GF-D8 (cell line): ENCODE measurements at places on chromosomes 5 and 9.
A peak's percentile ranks its signal among the peaks of the same experiment; 100 is the strongest.

DNA sequence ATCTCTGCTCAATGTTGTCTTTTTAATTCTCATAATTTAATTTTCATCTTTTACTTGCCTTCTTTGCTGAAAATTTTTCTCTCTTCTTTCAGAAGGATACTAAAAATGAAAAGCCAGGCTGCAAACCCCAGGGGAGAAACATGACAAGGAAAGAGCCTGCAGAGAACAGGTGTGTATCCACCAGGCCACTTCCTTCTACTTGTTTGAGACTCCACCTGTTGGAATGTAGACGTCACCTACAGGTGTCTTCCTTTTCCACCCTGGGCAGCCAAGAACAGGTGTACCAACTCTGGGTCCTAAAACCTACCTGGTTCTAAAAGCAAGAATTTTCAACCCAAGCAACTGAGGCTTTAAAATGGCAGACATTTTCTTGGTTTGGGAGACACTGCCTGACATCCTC is 166.8 kb downstream of the ATP10B start:
- DNase-seq, result no peak

DNA sequence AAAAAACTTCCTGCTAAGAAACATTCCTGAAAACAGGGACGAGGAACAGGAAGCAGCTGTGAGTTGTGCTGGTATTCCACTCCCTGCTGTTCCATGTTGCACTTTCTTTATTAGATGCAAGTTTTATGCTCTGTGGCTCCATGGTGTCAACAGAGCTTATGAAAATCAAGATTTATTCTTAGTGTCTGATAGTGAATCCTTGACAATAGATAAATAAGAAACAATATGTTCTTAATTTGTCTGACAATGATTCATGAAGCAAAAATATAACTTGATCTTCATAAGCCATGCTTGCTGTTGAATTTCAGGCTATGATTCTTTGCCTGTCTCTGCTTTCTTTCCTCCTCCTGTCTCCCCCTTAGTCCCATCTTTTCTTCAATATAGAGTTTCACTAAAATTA is 119.6 kb downstream of the DROSHA start:
- DNase-seq, result no peak

DNA sequence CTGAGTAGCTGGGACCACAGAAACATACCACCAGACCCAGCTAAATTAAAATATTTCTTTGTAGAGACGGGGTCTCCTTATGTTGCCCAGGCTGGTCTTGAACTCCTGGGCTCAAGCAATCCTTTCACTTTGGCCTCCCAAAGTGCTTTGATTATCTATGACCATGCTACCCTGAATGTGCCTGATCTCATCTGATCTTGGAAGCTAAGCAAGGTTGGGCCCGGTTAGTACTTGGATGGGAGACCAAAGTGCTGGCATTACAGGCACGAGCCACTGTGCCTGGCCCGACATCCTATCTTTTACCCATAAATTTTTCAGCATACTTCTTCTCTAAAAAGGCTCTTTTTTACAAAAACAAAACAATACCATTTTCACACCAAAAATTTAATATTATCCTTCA is 137.0 kb upstream of the LRRTM2 start:
- no peak for DNase-seq

DNA sequence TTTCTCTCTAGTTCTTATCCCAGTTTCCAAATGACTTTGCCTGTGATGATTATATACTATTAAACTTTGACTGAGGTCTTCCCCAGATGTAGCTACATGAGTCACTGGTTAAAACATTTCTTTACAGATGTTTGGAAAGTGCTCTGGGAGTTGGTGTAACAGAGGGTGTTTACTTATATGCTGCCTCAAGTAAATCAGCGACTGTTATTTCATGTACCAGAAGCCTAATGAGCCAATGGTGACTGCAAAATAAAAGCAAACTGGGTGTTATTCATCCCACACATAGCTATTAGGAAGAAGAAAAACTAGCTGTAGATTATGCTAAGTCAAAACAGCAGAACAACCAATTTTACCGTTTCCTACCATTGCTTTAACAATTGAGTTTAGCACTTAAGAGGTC is 929.7 kb upstream of the SEMA6A start:
- no peak for DNase-seq

- DNase-seq, result no peak
These were observed 132.1 kb downstream of the PALM2AKAP2 start for GRCh38 chr9:109912082-109912582.

- peak; percentile 7 for DNase-seq
These were observed 16.1 kb downstream of the GBGT1 start for GRCh38 chr9:133147412-133148198.

- DNase-seq, result no peak
These were observed 3.7 kb upstream of the IRX2 start for GRCh38 chr5:2755076-2755680.

DNA sequence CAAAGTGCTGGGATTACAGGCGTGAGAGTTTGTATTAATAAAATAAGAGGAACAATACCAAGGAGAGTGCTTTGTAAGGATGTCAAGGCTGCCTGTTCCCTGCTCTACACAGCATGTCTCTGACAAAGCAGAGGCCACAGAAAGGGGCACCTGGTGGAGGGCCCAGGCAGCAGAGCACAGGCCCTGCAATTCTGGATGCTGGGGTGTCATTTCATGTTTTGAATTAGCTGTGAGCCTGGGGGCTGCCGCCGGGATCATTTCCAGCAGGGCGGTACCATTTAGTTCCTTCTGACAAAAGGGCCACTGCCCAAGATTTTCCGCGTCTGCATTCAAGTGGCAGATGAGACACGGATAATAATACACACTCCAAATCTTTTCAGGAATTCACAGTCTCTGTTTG is 396.9 kb downstream of the GADD45G start:
- DNase-seq, result no peak

DNA sequence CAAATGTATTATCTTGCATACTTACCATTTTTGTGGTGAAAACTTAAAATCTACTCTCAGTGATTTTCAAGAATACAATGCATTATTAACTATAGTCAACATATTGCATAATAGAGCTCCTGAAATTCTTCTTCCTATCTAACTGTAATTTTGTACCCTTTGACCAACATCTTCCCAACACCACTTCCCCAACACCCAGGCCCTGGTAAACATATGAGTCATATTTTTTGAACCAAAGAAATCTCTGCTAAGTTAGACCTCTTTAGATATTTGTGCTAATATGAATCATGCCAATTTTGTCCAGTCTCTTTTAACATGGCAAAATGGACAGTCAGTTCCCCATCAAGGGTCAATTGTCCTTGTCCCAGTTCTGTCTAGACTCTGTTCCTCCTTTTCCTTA is 18.5 kb upstream of the RGS7BP start:
- DNase-seq, result no peak

DNA sequence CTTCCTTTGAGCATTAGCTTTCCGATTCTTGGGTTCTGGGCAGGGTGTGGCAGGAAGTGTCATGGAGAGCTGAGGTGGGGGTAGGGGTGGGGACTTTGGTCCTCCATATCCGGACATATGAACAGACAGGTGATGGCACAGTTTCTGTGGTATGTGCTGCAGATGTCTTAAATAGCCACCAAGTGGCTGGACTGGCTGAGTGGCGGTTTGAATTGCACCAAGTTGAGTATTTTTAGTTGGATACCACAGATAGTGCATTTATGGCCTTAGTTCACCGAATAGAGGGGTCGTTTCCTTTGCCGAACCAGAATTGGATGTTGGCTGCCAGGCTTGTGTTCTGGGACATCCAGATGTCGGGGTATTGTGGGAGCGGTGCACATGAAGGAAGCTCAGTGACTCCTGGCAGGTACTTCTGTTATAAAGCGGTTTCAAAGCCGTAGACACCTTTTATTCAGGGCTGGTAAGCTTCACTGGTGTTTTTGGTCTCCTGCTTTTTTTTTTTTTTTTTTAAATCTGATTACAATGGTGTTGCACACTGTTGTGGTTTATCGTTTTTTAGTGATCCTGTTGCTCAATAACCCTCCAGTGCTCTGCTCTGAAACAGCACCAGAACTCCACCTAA is 15.1 kb upstream of the TNFAIP8 start:
- peak; percentile 66 for DNase-seq

- no peak for DNase-seq
These were observed 24.3 kb upstream of the ENHO start for GRCh38 chr9:34546834-34547827.

GRCh38 chr9:132237481-132237880 is 75.6 kb downstream of the NTNG2 start:
- DNase-seq, result no peak

- DNase-seq, result no peak
These were observed 186.8 kb upstream of the SLC27A6 start for GRCh38 chr5:128778474-128778873.

- DNase-seq, result no peak
These were observed 99.2 kb upstream of the IQGAP2 start for GRCh38 chr5:76303921-76304320.

DNA sequence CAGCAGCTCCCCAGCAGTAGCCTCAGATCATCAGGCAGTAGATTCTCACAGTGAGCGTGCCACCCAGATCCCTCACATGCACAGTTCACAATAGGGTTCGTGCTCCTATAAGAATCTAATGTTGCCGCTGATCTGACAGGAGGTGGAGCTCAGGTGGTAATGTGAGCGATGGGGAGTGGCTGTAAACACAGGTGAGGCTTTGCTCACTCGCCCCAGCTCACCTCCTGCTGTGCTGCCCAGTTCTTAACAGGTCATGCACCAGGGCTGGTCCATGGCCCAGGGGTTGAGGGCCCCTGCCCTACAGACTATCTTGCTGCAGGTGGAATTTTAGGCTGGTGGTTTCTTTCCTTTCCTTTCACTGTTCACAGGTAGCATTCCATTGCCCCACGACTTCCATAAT is 100.2 kb downstream of the MRPL36 start:
- DNase-seq, result no peak
